ENCODE measurements at places on chromosomes 11 and 22. TPM values are rescaled to one million over a fixed set of nuclear protein-coding genes. Genes with fewer than 3 reads are reported as not detected.

The CPT1A gene
- 26.8 TPM for total RNA-seq

- no peak for DNase-seq
Observed at GRCh38 chr22:17587629-17588028, 24.3 kb downstream of the SLC25A18 start.

DNA sequence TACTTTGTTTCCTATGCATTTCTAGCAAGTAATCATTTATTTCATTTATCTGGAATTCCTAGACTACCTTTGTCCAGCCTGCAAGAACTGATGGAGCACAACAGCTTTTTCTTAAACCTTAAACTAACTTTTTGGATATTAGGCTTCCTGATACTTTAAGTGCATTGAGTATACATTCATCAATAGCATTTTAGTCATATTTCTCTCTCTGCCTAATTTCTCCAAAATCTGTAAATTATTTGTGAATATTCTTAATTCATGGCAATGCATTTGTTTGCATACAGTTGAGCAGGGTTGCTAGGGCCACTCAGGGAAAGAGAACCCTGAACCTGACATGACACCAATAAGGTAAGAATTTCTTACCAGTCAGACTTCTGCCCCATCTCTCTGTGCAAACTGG, 29.1 kb upstream of the APLNR start:
- no peak for DNase-seq

- DNase-seq = no peak
Observed at GRCh38 chr11:8327761-8328192, 64.1 kb upstream of the LMO1 start.

- no peak for DNase-seq
Observed at GRCh38 chr11:85918910-85919794, 64.0 kb downstream of the CCDC83 start.

DNA sequence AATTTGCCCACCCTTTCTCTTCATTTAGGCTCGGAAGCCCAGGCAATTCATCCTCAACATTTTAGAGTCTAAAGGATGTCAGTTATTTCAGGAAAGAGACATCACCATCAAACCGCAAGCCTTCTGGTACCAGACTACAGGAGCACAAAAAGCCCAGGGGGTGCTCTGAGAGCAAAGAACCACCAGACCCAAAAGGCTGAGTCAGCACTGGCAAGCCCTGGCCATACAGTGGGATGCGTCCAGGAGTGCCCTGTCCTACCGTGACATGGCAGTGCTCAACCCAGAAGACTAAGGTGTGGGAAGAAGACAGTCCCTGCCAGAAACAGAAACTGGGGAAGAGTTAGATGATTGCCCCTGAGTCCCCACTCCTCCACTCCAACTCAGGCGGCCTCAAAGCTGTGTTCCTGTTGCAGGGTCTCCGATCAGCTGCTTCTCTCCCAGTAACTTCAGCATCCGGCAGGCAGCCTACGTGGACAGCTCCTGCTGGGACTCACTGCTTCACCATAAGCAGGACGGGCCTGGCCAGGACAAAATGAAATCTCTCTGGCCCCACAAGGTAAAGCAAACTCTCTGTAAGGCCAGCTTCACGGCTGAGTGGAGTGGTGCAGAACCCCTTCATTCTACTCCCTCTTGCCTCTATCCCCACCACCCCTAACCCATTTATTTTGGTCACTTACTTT, 1.5 kb downstream of the PANX3 start:
- no peak for DNase-seq

DNA sequence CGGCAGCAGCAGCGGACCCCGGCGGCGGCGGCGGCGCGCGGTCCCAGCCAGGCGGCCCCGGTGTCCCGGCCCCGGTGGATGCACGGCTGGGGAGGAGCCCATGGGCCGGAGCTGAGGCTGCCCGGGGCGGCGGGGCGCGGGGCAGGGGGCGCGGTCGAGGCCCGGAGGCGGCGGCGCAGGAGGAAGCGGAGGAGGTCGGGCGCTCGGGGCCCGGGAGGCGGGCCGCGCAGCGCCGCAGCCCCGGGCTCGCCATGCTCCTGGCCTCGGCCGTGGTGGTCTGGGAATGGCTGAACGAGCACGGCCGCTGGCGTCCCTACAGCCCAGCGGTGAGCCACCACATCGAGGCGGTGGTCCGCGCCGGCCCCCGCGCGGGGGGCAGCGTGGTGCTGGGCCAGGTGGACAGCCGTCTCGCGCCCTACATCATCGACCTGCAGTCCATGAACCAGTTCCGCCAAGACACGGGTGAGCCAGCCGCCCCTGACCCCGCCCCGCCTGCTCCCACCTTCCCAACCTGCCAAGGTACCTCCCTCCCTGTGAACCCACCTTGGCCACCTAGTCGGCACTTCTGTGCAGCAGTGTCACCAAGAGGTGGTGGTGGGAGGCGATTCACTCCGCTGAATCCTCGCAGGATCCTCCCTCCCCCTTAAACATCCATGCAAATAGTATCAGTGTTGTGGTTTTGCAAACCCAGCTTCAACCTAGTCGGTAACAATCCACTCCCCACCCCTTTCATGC, 580 bp downstream of the DTX4 start:
- DNase-seq = no peak

GRCh38 chr11:12148882-12149281, 38.5 kb downstream of the MICAL2 start:
- no peak for DNase-seq

All from Caki2 (cell line).